ENCODE measurements at places on chromosomes 6 and 20. TPM values are rescaled to one million over a fixed set of nuclear protein-coding genes. Genes with fewer than 3 reads are reported as not detected.

NKAIN4 gene
- not detected for total RNA-seq

DNA sequence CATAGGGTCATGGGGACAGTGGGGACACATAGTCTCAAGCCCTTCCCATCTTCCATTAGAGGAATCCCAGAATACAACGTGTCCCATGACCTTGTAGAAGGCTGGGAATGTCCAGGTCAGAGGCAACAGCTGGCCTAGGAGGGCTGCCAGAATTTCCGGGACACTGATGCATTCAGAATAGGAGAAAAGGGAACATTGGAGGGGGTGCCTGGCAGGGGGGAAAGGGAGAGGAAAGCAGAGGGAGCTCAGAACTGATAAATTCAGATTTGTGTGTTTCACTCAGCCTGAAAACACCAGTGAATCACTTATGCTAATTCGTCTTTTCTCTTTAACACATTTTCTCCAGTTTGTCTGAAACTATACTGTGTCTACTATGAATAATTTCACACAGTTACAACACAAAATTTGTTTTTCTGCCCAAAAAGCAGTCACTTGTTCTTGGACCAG lies 35.5 kb upstream of the BMP2 start:
- H3K4me1 ChIP-seq, result no peaks in the 10 kb centered on the region
- H3K27ac ChIP-seq, result no peak overlapping the region
- H3K4me3 ChIP-seq, result no peak overlapping the region

DNA sequence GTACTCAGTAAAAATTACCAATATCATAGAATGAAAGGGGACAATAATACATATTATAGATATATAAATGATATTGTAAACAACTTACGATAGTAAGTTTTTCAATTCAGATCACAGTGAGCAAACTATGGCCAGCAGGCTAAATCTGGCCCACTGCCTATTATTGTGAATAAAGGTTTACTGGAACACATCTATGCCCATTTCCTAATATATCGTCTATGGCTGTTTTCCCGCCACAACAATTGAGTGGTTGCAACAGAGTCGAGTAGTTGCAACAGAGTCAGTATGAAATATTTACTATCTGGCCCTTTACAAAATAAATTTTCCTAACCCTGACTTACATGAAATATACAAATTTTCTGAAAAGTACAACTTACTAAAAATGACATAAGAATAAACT lies 297.3 kb upstream of the KCNQ5 start:
- H3K27me3 ChIP-seq, result no peaks in the 10 kb centered on the region
- no peaks in the 10 kb centered on the region for H3K4me1 ChIP-seq
- H3K36me3 ChIP-seq, result no peaks in the 10 kb centered on the region
- no peak overlapping the region for H3K4me3 ChIP-seq
- H3K27ac ChIP-seq, result no peak overlapping the region

GRCh38 chr6:35522660-35523658 lies 10.3 kb upstream of the TULP1 start:
- no peaks in the 10 kb centered on the region for H3K4me1 ChIP-seq
- peaks cover 15% of the 10 kb centered on the region for H3K27me3 ChIP-seq
- no peak overlapping the region for H3K4me3 ChIP-seq
- H3K36me3 ChIP-seq, result no peaks in the 10 kb centered on the region

- peaks cover 2% of the 10 kb centered on the region for H3K4me1 ChIP-seq
- no peaks in the 10 kb centered on the region for H3K36me3 ChIP-seq
- no peak overlapping the region for H3K4me3 ChIP-seq
- no peak overlapping the region for H3K27ac ChIP-seq
- H3K27me3 ChIP-seq, result no peaks in the 10 kb centered on the region
These were observed 252.3 kb downstream of the BTBD9 start for GRCh38 chr6:38387461-38387860.

GRCh38 chr6:149899486-149899885 lies 1.6 kb upstream of the RAET1E start:
- no peak overlapping the region for H3K4me3 ChIP-seq
- no peak for DNase-seq
- H3K36me3 ChIP-seq, result no peaks in the 10 kb centered on the region
- peaks cover 4% of the 10 kb centered on the region for H3K27me3 ChIP-seq
- H3K27ac ChIP-seq, result no peak overlapping the region

All from IMR-90 (cell line).